ENCODE measurements at places on chromosomes 7 and 10.

DNA sequence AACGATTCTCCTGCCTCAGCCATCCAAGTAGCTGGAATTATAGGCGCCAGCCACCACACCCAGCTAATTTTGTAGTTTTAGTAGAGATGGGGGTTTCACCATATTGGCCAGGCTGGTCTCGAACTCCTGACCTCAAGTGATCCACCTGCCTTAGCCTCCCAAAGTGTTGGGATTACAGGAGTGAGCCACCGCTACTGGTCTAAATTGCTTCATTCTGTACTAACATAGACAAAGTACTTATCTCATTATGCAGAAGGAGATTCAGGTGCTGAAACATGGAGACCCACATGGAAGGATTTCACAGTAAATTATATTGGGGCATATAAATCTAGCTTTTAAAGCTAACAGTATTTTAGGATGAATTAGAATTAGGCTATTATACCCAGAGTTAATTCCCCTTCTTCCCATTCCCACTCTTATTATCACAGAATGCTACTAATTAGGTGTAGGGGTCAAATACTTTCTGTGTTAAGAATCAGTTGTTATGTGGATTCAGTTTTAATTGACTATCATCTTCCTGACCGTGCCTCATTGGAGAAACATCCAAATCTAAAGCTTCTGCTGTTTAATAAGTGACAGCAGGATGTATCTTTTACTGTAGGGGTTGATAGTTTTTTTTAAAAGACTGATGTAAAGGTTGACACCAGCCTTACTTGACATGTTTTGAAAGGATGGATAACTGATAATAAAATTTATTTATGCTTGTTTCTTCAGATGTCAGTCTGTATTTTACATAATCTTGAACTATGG, 27.2 kb downstream of the ADK start:
- no peak for DNase-seq

DNA sequence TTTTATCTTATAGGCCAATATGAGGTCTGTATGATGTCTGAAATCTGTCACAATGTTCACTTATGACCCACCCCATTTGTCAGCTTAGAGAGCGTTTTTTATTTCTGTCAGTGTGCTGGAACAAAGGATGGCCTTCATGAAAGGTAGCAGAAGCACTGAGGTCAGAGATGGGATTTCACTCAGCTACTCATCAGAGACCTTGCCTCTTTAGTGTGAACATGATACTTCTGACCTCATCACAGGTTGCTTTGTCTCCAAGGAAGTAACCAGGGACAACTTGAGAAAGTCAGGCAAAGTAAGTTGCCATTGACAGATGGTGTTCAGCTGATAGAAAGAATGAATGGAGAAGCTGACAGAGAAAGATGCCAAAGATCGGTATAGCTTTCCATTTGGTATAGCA, 16.3 kb downstream of the YAE1 start:
- DNase-seq: no peak

DNA sequence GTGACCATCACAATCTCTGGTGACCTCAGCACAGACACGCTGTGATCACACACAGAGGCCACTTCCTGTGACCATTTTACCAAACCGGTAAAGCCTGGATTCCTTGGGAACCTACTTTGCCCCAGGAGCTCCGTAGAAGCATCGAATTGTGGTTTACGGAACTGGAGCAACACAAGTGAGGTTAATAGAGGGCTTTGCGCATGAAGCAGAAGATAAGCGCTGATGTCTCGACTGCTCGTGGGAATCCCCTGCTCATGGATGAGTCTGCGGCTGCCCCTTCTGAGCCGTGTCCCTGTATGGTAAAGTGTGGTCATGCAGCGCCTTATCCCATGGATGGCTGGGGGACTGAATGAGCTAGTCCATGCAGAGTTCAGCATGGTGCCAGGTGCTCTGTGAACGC, 53.6 kb downstream of the VIPR2 start:
- no peak for DNase-seq

DNA sequence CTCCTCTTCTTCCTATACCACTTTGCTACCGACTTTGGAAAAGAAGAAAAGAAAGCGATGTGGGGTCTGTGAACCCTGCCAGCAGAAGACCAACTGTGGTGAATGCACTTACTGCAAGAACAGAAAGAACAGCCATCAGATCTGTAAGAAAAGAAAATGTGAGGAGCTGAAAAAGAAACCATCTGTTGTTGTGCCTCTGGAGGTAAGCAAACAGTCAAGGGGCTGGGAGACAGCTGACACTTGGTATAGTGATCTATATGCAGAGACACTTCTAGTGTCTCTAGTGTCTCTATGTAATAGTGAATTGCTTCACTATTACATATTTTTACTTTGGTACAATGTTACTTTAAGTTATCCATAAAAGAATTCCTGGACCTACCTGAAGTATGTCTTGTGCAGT, 13.9 kb downstream of the TET1 start:
- no peak for DNase-seq

- no peak for DNase-seq
These were observed 24.4 kb upstream of the AKR1B1 start for GRCh38 chr7:134483296-134483695.

GRCh38 chr10:122373721-122374120, 787 bp upstream of the PLEKHA1 start:
- no peak for DNase-seq

GRCh38 chr10:34475274-34475646, 339.8 kb downstream of the PARD3 start:
- no peak for DNase-seq

GRCh38 chr10:24908793-24909423, 43.5 kb downstream of the PRTFDC1 start:
- no peak for DNase-seq

GRCh38 chr7:38232502-38233366, 40.7 kb downstream of the TARP start:
- no peak for DNase-seq

- DNase-seq: no peak
These were observed 146.9 kb downstream of the PTN start for GRCh38 chr7:137196648-137197047.

Measured in cortex of kidney (tissue), 1 donor.